ENCODE measurements at places on chromosomes 13 and 19.

- DNase-seq: no peak
Observed at GRCh38 chr13:90824032-90824431, 523.5 kb upstream of the MIR17HG start.

DNA sequence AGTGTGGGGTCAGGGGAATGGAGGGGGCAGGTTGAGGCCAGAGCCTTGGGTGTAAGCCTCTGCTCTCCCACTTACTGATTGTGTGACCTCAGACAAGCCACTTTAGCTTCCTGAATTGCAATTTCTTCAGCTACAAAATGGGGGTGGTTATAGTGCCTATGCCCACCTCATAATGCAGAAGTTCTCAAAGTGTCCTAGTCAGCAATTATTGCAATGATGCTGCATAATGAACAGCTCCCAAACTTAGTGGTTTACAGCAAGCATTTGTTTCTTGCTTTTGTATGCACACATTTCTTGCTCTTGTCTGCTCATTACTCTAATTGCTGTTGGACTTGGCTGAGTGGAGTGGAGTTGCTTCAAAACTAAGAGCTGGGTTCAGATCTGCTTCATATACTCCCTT, 36.0 kb downstream of the CYP4F22 start:
- DNase-seq: no peak

DNA sequence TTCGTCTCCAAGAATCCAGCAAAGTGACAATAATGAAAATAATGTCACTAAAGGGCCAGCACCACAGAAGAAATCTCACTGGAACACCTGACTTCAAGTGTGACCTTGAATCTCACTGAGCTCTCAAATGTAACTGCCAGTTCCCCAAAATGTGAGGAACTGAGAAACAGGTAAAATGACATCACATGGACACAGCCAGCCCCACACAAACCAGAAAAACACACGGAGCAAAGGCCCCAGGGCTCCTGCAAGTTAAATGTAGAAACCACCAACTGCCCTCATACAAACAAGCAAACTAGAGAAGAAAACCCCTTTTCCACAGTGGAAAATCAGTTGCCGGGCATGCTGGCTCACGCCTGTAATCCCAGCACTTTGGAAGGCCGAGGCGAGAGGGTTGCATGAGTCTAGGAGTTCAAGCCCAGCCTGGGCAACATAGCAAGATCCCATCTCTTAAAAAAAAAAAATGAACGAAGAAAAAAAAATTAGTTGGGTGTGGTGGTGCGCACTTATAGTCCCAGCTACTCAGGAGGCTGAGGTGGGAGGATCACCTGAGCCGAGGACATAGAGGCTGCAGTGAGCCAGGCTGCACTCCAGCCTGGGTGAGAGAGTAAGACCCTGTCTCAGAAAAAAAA, 8.7 kb upstream of the KANK2 start:
- no peak for DNase-seq

DNA sequence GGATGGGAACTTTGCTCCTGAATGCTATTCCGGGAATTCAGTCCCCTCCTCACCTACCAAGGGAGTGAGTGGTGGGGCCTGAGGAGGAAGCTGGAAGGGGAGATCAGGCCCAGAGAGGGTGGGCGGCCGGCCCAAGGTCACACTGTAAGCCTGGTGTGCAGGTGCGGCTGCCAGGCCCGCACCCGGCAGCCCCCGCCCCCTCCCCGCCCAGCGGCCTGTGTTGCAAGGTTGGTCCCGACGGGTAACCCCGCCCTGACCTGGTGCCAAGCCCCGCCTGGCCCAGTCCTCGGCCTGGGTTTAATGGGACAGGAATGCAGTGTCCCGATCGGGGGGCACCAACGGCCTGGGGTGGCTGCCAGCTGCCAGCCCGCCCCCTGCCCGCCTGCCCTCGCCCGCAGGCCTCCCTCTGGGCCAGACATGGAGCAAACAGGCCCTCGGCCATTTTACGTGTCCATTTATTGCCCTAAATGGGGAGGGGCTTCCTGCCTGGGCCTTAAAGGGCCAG, 5.5 kb downstream of the ZBTB7A start:
- DNase-seq: peak; percentile 58

- DNase-seq: no peak
Observed at GRCh38 chr13:70253411-70253810, 145.2 kb upstream of the KLHL1 start.

- DNase-seq: no peak
Observed at GRCh38 chr13:50589651-50590054, 253.8 kb downstream of the DLEU7 start.

DNA sequence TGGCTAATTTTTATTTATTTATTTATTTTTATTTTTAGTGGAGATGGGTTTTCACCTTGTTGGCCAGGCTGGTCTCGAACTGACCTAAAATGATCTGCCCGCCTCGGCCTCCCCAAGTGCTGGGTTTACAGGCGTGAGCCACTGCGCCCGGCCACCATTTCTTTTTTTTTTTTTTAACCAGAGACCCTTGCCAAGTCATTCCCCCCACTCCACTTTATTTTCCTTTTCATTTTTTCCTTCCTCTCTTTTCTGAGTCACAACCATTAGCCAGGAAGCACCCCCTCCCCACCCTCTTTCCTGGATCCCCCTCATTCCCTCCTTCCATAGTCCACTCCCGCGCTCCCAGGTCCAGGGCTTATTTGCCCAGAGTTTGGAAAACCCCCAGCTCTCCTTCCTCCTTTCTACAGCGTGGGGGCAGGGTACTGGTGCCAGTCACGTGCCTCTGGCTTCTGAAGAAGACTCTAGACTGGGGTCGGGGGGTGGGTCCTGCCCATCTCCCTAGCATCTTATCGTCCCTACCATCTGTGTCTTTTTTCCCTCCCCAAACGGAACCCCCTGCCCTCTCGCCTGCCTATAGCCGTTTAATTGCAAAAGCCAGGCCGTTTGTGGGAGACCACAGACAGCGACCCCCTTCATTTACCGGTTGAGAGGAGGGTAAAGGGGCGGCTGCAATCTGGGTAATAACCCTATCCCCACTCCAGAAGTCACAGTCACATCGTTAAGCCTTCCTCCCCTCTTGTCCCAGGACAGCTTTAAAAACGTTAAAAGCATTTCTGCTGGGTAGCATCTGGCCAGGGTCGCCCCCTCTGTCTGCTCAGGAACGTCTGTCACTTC, 1.1 kb upstream of the CALR start:
- DNase-seq: no peak

DNA sequence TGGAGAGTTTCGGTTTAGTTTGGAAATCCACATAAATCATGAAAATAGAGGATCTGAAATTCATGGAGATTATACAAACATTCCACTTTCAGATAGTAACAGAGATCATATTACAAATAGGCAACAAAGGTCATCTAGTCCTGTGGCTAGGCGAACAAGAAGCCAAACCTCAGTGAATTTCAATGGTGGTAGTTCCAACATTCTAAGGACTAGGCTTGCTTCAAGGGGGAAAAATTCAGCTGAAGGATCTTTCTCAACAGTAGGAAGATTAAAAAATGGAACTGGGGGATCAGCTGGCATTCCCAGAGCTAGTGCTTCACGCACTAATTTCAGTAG, 47.0 kb downstream of the FOXO1 start:
- no peak for DNase-seq

- DNase-seq: peak; percentile 90
Observed at GRCh38 chr19:21505459-21506451, at the start of gene ZNF429. Gene ZNF429, plus strand, starts transcription at chr19:21505602. Its CDS starts 170 bp downstream, at chr19:21505772.

DNA sequence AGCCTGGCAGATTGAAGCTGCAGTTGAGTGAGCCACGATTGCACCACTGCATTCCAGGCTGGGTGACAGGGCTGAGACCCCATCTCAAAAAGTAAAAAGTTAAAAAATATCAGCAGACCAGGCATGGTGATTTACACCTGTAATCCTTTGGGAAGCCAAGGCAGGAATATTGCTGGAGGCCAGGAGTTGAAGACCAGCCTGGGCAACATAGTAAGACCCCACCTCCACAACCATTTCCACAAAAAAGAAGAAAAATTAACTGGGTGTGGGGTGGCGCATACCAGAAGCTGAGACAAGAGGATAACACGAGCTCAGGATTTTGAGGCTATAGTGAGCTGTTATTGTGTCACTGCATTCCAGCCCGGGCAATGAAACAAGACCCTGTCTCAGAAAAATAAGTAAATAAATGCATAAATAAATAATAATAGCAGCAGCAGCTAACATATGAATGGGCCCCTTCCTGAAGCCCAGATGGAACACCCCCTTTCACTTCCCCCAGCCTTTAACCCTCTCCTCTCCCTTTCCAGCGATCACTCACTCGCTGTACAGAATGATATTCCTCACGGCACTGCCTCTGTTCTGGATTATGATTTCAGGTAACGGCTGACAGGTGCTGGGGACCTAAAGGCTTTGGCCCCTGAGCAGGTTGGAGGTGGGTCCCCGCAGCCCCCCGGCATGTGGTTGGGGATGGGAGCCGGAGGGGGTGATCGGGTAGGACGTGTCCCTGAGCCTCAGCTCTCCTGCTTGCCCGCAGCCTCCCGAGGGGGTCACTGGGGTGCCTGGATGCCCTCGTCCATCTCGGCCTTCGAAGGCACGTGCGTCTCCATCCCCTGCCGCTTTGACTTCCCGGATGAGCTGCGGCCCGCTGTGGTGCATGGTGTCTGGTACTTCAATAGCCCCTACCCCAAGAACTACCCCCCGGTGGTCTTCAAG, 3.2 kb downstream of the MAG start:
- no peak for DNase-seq

DNA sequence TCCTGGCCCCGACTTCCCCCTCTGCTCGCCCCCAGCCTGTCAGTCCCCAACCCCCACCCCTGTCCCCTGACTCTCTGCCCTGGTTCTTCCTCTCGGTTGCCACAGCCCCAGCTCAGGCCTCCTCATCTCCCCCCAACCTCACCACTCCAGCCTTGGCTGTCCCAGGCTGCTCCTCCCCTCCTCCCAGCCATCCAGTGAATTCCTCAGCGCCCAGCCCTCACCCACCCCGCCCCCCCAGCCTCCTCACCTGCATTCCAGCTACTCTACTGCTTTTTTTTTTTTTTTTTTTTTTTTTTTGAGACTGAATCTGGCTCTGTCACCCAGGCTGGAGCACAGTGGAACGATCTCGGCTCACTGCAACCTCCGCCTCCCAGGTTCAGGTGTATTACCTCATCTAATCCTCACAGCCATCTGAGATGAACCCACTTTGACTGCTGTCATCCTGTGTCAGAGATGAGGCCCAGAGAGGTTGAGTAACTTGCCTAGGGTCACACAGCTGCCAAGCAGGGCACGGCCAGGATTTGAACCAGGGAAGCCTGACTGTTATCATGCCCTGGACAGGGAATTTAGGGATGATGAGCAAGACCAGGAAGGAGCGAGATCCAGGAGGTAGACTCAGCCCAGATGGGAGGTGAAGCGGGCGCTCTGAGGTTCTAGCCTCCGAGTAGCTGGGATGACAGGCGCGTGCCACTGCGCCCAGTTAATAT, 2.6 kb downstream of the SULT2B1 start:
- no peak for DNase-seq

DNA sequence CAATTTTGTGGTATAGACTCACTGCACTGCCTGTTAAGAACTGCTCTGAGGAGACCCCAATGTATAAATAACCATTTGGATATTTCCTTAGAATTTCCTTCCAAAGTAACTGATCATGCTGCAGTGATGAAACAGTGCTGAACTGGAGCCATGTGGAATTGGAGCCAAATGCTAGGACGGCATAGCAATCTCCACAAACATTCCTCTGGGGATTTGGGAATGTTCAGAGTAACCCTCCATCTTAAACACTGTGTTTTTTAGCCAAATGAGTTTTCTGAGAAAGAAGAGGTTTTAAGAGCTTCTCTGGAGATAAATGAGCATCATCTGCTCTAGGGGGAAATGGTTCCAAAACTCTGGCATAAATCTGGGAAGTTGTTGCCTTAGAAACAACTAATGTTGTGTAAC, 98.2 kb downstream of the OLFM4 start:
- DNase-seq: no peak

DNA sequence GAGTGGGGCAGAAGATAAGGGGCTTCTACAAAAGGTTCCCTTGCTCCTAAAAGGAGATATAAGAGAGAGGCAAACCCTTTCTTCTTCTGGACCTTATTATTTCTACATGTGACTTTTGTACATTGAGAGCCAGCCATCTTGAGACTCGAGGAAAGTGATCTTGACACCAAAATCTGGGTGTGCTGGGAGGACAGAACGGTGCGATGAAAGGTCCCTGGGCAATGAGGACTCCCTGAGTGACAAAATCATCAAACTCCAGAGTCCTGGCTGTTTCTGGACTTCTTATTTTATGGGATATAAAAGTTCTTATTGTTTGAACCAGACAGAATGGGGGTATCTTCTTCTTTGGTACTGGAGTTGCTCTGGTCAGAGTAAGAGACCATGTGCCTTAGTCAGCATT, 411.0 kb downstream of the ZNF536 start:
- DNase-seq: no peak

Measured in NCI-H774 (cell line).